ENCODE measurements at places on chromosomes 7 and 10.

- DNase-seq: no peak
These were observed 871 bp upstream of the CCL24 start for GRCh38 chr7:75814407-75814947.

DNA sequence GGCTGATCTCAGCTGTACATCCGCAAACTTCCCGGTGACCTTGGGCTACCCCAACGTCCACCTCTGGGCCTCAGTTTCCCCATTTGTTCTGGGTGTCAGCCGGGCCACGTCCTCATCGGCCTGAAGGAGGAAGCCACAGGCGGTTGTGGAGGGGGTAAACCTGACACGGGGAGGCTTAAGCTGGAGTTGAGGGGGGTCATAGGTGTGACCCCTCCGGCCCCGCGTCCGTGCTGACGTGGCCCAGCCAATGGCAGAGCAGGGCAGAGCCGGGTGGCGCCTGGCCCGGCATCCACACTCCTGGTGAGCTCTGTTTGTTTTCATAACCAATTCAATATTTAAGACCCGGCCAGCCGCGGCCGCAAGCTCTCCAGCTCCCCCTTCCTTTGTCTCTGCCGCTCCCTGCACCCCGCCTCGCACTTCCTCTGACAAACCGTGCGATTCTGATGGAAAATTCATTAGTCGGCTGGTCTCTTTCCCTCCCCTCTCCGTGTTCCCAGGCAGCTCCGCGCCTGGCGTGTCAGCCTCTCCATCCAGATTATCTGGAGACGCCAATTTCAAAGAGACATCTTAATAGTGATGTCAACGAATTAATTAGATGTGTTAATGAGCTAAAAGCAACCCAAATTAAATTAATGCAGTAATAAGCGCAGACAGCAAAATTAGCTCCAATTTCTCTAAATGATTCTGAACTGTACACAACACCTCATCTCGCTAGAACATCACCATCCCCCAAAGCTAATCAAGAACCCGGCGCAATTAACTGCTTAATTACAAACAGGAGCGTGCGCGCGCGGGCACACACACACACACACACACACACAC lies 55.4 kb downstream of the MICALL2 start:
- peak; percentile 61 for DNase-seq

DNA sequence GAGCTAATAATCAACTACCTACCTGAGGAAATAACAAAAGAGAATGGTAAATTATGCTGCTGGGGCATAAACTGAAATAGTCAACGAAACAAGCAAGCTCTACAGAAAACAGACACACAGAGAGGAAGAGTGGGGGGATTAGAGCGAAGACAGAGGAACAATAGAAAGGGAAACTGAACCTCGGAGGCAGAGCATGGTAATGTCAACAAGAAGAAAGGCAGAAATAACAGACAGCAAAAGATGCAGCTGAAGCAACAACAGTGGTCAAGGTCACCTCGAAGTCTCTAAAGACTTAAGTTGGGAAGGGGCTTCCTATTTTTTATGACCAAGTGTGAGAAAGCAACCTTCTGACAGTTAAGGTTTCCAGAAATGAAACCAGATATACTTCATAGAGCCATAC lies 177.0 kb downstream of the ZNF438 start:
- no peak for DNase-seq

- DNase-seq: no peak
These were observed 221.3 kb downstream of the MAD1L1 start for GRCh38 chr7:2011266-2012043.

DNA sequence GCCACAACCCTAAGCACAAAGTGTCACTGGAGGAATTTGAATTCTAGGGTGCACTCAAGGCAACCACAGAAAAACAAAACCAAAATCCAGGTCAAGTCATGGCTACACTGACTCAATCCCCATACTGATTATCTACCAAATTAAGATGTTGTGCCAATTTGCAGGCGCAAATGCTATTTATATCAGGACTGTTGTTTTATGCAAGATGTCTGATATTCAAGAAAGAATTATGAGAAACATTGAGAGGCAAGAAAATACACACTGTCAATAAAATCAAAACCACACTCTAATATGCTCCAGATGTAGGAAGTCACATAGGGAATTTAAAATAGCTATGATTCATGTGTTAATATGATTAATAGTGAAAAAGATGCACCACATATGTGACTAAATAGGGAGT lies 141.3 kb upstream of the MINDY3 start:
- DNase-seq: no peak

DNA sequence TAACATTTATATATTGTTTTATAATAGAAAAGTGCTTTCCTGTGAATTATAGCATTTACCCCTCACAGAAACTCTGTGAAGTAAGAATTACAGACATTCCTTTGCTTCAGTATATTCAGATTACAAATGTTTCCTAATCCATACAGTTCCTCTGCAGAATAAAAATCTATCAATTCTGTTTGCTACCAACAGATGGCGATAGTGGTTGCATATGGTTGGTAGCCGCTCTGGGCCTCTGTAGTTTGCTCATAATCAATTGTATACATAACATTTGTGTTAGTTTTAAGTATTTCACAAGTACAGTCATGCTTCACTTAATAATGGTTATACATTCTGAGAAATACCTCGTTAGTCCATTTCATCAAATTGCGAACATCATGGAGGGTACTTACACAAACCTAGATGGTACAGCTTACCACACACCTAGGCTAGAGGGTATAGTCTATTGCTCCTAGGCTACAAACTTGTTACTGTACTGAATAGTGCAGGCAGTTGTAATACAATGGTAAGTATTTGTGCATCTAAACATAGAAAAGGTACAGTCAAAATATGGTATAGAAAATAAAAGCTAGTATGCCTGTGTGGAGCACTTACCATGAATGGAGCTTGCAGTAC lies 94.4 kb upstream of the STEAP4 start:
- DNase-seq: no peak

DNA sequence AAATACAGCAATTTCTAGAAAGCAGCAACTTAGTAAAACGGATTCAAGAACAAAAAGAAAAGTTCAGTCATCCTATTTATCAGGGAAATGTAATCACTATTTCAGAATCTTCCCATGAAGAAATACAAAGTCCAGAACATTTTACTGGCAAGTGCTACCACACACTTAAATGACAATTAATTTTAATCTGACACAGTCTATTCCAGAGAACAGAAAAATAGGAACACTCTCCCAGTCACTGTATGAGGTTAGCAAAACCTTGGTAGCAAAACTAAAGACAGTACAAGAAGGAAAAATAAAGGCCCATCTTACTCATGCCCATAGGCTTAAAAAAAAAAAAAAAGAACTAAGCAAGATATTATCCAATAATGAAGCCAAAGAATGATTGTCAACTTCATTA lies 295.8 kb downstream of the CELF2 start:
- no peak for DNase-seq

DNA sequence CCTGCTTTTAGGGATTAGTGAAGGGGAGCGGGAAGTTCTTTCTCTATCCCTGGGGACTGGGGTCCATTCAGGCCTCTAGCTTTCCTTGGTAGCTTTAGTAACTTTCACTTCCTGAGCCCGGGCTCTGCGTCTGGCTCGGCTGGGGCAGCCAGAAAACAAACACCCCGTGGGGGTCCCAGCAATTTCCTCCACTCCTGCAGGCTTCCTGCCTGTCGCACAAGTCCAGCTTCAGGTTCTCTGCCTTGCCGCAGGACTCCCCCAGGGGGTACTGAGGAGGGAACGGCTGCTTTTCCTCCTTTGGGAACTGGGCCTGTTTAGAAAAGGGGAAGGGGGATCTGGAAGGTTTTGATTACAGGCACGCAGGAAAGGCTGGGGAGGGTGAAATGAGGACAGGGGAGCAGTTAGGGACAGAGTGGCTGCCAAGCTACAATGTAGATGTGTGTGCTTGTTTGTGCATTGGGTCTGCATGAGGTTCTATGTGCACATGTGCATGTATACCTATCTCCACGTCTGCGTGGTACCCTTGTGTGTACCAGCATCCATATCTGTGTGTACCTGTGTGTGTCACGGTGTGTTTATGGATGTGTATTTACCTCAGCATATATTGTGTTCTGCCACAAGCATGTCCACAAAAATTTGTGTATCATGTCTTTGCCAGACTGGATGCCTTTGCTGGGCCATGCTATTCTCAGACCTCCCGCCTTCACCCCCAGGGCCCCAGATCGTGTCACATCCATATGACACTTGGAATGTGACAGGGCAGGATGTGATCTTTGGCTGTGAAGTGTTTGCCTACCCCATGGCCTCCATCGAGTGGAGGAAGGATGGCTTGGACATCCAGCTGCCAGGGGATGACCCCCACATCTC lies 2.0 kb downstream of the KAZALD1 start:
- no peak for DNase-seq

DNA sequence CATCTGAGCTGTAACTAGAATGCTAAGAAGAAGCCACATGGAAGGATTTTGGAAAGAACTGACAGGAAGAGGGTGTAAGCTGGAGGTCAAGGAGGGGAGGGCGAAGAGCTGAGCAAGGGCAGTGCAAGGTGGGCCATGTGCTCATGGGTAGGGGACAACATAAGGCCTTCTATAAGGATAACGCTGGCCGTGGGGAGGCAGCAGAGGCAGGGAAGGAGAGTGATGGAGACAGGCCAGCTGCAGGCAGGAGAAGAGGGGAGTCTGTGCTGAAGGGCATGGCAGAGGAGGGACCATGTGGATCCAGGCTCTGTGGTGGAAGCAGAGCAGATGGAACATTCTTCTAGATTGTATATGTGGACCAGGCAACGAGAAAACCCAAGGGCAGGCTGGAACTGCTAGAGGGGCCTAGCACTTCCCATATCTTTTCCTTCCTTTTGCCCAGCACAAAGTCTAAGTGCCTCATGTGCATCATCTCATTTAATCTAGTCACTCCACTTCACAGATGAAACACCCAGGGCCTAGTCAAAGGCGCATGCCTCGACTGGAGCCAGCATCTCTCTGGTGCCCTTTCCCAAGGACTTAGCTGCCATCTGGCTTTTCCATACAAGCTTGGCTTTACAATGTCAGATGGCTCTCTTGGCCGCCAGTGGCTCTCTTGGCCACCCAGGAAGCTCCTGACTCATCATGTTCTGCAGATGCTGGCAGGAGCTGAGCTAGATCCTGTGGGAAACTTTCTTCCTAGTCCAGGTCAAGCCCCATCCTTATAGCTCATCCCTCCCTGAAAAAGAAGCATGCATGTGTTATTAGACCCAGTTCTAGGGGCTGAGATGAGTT lies 6.6 kb downstream of the LRRC18 start:
- no peak for DNase-seq

GRCh38 chr7:84911077-84911476 lies 275.8 kb downstream of the SEMA3D start:
- DNase-seq: no peak

GRCh38 chr10:101974091-101974971 lies 81.6 kb downstream of the ARMH3 start:
- DNase-seq: no peak

All from frontal cortex (tissue), 4 donors.